ENCODE measurements at places on chromosomes 16 and 17.

- DNase-seq = no peak
Measured at GRCh38 chr16:90070440-90070839, 6.7 kb downstream of the PRDM7 start.

DNA sequence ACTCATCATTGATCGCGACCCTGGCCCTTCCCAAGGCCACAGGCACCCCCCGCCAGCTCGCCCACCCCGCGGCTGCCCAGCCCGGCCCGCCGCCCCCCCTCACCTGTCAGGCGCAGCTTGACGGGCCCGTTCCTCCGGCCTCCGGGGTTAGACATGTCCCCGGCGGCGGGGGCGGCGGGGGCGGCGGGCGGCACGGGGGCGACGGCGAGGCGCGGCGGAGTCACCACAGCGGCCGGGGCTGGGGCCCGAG is 456 bp downstream of the SMURF2 start:
- no peak for DNase-seq

GRCh38 chr16:85593494-85594221 is 19.5 kb upstream of the GSE1 start:
- no peak for DNase-seq

GRCh38 chr16:9199311-9199710 is 107.9 kb downstream of the HAPSTR1 start:
- DNase-seq = no peak

GRCh38 chr17:47324224-47325020 is 667 bp downstream of the EFCAB13 start:
- DNase-seq = peak; percentile 82

DNA sequence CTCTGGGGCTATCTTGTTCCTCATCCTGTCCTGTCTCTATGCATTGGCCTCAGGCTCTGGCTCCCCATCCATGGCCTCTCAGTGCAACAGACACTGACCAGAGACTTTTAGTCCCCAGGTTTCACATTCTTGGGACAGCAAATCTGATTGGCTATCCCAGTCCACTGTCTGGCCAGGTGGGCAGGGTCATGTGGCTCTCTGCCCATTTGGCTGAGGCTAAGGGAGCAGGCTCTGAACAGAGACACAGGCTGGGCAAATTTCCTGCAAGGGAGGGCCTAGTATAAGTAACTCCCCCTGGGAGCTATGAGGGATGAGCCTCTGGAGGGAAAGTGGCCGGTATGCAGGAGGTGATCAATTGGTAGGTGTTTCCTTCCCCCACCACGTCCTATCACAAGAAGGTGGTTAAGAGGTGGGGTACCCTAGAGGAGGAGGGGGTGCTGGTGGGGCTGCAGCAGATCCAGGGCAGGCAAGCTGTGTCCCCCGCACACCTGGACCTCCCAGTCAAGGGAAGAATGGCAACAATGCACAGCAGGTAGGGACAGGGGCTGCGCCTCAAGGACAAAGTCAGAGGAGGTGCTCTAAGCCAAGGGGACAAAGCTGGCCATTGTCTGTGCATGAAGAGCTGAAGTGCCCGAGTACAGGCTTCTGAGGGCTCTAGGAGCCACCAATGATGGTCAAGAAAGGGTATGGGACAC is 13.2 kb downstream of the XYLT2 start:
- DNase-seq = no peak
